ENCODE measurements at places on chromosomes 6 and 20.

DNA sequence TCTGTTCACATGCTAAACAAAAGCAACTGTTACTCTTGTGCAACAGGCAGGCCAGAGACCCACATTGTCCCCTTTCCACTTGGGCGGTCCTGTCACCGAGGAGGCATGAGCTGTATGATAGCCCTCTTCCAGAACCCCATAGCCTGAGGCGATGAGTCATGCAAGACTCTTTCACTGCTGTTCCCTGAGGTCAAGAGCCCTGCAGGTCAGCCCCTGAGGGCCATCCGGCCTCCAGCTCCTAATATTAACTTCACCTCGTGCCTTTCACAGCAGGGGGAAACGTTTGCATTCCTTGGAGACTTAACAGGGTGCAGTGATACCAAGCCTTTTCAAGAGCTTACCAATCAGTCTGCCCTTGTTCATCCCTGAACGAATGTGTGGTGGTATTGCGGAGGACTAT is 253.3 kb upstream of the ECI2 start:
- H3K4me3 ChIP-seq: no peak overlapping the region
- no peaks in the 10 kb centered on the region for H3K36me3 ChIP-seq
- DNase-seq: no peak
- H3K27ac ChIP-seq: no peak overlapping the region

DNA sequence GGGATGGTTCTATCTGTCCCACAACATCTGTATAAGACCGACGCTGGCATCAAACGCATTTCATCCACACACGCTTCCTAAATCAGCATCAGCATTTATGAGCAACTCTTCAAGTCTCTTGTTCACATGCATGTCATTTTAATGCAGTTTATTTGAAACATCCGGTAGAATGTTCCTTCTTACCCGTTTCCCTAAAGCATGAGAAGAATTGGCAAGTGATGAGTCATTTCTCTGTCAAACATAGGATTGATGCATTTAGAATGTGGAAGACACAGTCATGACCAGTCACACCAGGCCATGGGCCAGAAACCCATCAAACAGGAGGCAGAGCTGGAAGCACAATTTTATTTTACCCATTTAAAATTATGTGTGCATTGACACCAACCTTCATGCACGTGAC is 122.8 kb downstream of the UST start:
- DNase-seq: no peak
- no peak overlapping the region for H3K27ac ChIP-seq
- no peaks in the 10 kb centered on the region for H3K4me1 ChIP-seq
- no peaks in the 10 kb centered on the region for H3K27me3 ChIP-seq

GRCh38 chr20:16314748-16315159 is 258.5 kb downstream of the KIF16B start:
- no peak overlapping the region for H3K4me3 ChIP-seq
- no peak for DNase-seq
- peaks cover 5% of the 10 kb centered on the region for H3K36me3 ChIP-seq
- no peak overlapping the region for H3K27ac ChIP-seq
- H3K27me3 ChIP-seq: no peaks in the 10 kb centered on the region
- no peaks in the 10 kb centered on the region for H3K4me1 ChIP-seq

DNA sequence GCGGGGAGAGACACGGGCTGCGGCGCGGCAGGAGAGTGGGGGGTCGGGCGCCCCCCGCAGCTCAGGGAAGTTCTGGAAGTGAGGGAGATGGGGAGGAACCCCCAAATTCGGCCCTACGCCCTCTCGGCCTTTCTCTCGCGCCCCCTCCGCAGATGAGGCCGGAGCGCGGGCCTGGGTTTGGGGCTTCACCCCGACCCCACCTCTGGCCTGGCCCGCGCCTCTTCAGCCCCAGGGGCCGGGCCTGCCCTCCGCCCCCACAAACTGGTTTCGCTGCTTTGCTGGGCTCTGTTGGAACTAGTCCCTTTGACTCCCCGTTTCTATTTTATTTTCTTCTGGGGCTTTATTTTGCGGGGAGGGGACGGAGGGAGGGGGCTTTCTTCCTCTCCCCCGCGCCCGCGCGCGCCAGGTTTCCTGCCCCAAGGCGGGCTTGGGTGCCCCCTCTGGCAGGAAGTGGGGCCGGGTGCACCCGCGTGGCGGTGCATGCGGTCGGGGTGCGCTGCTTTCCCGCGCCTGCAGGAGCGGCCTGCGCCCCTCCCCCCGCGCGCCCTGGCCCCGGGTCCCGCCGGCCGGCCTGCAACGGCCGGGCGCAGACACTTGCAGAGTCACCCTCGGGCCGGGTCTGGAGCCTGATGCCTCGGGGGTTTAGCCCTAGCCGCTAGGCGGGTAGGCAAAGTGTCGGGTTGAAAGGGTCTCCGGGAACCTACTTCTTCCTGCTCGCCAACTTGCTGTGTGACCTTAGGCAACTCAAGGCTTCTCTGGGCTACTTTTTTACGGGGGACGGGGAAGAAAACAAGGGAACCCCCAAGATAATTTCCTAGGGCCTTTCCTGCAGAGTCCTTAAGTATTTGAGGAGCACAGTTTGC is 1.3 kb downstream of the HMGA1 start:
- peak overlapping the region; percentile 66 for H3K4me3 ChIP-seq
- peaks cover 10% of the 10 kb centered on the region for H3K4me1 ChIP-seq
- no peaks in the 10 kb centered on the region for H3K27me3 ChIP-seq
- peak overlapping the region; percentile 29 for H3K27ac ChIP-seq

DNA sequence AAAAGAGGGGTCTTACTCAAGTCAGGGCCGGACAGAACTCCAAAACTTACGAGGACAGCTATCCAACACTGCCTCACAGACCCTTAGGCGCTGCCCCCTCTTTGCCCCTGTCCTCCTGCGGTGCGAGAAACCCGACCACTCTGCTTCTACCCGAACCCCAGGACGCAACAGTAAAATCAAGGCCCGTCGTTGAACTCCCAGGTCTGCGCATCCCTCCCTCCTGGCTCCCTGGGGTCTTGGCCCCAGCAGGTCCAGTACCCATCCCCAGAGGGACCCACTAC is 6.4 kb downstream of the OLIG3 start:
- H3K36me3 ChIP-seq: no peaks in the 10 kb centered on the region
- DNase-seq: no peak
- H3K27me3 ChIP-seq: peaks cover 15% of the 10 kb centered on the region
- no peaks in the 10 kb centered on the region for H3K4me1 ChIP-seq
- H3K27ac ChIP-seq: no peak overlapping the region
- no peak overlapping the region for H3K4me3 ChIP-seq

DNA sequence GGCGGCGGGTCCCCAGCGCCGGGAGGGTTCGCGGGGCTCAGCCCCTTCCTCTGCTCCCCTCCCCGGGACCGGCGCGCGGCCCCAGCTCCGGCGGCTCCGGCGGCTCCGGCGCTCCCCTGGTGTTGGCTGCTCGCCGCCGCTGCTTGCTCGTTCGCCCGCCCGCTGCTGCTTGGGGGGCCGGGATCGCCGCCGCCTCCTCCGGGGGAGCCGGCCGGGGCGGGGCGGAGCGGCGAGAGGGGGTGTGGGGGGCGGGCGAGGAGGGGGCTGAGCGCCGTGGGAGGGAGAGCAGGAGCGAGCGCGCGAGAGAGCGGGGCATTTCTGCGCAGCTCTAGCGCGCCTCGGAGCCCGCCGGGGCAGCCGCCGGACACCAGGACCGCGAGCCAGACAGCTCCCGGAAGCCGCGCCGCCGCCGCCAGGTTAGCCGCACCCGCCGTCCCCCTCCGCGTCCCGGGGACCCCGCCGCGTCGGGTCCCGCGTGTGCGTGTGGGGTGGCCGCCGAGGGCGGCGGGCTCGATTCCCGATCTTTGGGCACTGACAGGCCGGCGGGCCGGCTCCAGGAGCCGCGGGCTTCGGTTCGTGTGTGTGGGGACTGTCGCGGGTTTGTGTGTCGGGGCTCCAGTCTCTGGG is 62.0 kb upstream of the EPB41L1 start:
- peak overlapping the region; percentile 82 for H3K4me3 ChIP-seq
- no peak overlapping the region for H3K27ac ChIP-seq
- no peaks in the 10 kb centered on the region for H3K36me3 ChIP-seq
- peaks cover 5% of the 10 kb centered on the region for H3K4me1 ChIP-seq
- H3K27me3 ChIP-seq: no peaks in the 10 kb centered on the region

DNA sequence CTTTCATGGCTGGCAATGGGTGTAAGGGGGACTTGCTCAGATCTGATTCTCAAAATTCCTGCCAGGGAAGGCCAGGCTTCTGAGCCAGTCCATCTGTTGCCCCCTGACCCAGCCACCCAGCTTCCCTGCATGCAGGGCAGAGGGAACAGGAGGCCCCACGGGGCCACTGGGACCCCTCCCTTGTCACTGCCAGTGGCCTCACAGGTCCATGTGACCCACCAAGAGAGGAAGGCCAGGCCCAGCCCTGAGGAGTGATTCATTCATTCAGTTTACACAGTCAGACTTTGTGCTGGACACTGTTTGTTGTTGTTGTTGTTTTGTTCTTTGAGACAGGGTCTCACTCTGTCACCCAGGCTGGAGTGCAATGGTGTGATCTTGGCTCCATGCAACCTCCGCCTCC is 39.5 kb downstream of the UBE2V1 start:
- no peaks in the 10 kb centered on the region for H3K27me3 ChIP-seq
- H3K4me3 ChIP-seq: no peak overlapping the region
- no peak for DNase-seq
- peaks cover 3% of the 10 kb centered on the region for H3K4me1 ChIP-seq
- no peak overlapping the region for H3K27ac ChIP-seq
